ENCODE measurements at places on chromosomes 6 and 20. TPM values are rescaled to one million over a fixed set of nuclear protein-coding genes. Genes with fewer than 3 reads are reported as not detected.
A peak's percentile ranks its signal among the peaks of the same experiment; 100 is the strongest.

DNA sequence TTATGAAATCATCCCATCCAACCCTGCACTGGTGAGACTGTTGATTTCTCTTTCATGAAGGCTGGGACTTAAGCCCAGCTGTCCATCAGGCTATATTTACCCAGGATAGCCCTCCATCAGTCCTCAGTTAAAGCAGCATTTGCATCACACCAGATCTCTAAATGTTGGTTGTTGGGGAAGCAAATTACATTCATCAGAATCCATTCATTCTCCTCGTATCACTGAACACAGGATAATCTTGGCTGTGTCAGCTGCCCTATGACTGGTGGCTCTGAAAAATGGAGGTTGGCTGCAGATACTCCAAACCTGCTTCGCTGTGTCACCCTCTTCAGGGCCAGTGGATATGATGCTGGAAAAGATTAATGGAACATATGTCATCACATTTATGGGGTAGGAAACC, 718.3 kb downstream of the KIF16B start:
- H3K36me3 ChIP-seq, result no peaks in the 10 kb centered on the region
- H3K4me1 ChIP-seq, result no peaks in the 10 kb centered on the region
- no peaks in the 10 kb centered on the region for H3K27me3 ChIP-seq
- no peak overlapping the region for H3K27ac ChIP-seq
- no peak for DNase-seq
- no peak overlapping the region for H3K4me3 ChIP-seq

DNA sequence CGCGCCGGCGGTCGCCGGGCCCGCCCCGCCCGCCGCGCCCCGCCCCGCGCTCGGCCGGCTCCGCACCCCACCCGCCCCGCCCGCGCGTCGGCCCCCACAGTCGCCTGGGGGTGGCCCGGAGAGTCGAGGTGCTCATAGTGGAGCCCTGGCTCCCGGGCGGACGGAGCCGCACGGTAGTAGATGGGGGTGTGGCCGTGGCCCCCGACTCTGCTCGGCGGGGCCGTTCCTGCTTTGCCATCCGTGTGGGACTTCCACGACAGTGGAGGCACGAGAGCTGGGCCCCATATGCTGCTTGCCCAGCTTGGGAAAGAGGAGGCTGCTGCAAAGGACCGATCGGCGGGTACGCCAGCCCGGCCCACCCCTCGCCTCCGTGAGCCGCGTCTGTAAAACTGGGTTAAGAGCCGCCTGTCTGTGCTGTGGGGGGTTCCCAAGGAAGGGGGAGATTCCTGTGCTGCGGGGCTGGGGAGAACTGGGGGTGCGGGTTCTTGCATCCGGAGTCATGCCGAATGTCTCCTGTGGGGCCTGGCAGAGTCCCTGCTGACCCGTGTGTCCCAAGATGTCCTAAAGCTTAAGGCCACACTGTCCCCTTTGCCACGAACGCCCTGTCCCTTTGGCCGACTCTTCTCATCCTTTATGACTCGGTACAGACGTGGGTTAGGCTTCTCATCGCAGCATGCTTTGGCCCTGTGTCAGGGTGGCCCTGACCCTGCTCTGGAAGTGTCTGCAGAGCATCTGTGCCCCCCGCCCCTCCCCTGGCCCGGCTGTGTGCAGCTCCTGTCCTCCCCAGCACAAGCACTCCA, at the start of gene OPRL1:
Gene OPRL1, plus strand, starts transcription at position 70 of the 800 bp plus-strand sequence. CDS start 12,639 bp downstream, outside the sequence.
- H3K4me1 ChIP-seq, result peaks cover 39% of the 10 kb centered on the region
- DNase-seq, result no peak
- H3K27ac ChIP-seq, result peak within 1 kb of the TSS; percentile 41

GRCh38 chr6:10403385-10404106, 11.3 kb downstream of the TFAP2A start:
- no peak for DNase-seq
- peaks cover 4% of the 10 kb centered on the region for H3K27me3 ChIP-seq
- H3K4me3 ChIP-seq, result peak overlapping the region; percentile 46
- no peak overlapping the region for H3K27ac ChIP-seq

DNA sequence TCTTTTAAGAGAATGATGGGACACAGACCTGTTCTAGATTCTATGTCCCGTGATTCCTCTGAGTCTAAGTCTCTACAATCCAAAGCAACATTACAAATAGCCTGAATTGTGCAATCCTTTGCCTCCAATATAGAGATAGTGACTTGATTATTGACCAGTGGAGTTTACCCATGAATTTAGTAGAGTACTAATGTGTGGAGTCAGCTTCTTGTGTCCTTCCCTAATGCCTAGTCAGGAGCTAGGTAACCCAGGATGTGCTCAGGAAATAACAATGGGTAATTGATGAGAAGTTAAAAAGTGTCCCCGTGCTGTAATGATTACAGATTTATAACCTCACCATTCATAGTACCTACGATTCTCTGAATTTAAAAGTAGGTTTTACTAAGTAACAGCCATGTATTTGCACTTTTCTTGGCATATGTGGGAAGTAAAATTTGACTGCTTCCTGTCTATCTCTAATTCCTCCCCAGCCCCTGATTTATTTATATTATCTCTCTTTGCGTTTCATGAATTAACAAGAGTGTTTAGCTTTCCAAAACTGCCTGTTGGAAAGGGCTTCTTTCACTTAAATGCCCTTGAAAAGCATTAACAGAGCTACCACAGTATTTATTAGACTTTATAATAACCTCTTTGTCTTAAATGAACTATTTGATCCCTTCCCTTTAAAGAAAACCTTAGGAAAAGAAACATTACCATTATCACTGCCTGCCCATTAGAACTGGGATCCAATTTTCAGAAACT, 30.5 kb downstream of the NEDD9 start:
- no peaks in the 10 kb centered on the region for H3K27me3 ChIP-seq
- H3K27ac ChIP-seq, result peak overlapping the region; percentile 55
- no peak for DNase-seq
- no peak overlapping the region for H3K4me3 ChIP-seq

- no peaks in the 10 kb centered on the region for H3K36me3 ChIP-seq
- no peak for DNase-seq
These were observed 65.3 kb downstream of the BMP2 start for GRCh38 chr20:6832811-6833210.

DNA sequence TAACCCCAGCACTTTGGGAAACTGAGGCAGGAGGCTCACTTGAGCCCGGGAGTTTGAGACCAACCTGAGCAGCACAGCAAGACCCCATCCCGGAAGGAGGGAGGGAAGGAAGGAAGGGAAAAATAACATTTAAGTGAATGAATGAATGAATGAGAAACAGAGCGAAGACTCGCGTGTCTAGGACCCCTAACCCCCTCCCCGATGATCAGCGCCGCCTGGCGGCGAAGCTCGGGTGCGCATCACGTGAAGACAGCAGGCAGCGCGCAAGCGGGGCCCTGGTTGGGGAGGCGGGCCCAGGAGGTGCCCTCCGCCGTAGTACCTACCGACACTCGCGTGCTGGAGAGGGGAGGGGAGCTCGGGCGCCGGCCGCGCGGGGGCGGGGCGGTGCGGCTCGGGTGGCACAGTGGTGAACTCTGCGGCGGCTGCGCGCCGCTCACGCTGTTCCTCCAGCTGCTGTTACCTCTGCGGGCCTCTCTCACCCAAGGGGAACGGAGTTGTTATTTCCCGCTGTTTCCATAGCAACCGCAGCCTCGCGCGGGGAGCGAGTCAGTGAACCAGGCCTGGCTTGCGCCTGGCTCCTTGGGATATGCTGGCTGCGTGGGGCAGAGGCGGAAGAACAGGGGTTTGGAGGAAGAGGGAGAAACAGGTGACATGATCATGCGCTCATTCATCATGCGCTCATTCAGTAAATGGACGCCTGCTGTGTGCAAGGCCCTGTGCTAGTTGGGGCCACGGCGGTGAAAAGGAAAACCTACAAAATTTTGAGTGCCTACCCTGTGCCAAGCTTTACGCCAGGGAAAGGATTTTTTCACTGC, 2.0 kb upstream of the DCDC2 start:
- DNase-seq, result peak; percentile 95
- H3K27ac ChIP-seq, result peak overlapping the region; percentile 76
- H3K36me3 ChIP-seq, result no peaks in the 10 kb centered on the region
- H3K4me1 ChIP-seq, result peaks cover 6% of the 10 kb centered on the region
- peak overlapping the region; percentile 14 for H3K4me3 ChIP-seq

The HLA-DOB gene
- 1.3 TPM for total RNA-seq

DNA sequence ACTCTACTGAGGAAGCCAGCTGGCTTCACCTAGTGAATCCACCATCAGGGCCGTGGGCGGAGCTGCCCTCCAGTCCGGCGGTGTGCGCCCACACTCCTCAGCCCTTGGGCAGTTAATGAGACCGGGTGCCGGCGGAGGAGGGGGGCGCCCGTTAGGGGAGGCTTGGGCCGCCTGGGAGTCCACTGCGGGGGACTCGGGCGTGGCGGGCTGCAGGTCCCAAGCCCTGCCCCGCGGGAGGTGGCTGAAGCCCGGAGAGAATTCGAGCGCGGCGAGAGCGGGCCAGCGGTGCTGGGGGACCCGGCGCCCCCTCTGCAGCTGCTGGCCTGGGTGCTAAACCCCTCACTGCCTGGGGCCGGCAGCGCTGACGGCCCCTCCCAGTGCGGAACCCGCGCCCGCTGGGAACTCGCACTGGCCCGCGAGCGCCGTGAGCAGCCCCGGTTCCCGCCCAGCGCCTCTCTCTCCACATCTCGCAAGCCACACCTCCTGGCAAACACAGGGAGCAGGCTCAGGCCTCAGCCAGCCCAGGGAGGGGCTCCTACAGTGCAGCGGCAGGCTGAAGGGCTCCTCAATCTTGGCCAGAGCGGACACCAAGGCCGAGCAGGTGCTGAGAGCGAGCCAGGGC, 38.4 kb upstream of the GCNT2 start:
- H3K36me3 ChIP-seq, result no peaks in the 10 kb centered on the region
- DNase-seq, result no peak
- H3K4me1 ChIP-seq, result no peaks in the 10 kb centered on the region
- no peak overlapping the region for H3K4me3 ChIP-seq
- H3K27me3 ChIP-seq, result no peaks in the 10 kb centered on the region

DNA sequence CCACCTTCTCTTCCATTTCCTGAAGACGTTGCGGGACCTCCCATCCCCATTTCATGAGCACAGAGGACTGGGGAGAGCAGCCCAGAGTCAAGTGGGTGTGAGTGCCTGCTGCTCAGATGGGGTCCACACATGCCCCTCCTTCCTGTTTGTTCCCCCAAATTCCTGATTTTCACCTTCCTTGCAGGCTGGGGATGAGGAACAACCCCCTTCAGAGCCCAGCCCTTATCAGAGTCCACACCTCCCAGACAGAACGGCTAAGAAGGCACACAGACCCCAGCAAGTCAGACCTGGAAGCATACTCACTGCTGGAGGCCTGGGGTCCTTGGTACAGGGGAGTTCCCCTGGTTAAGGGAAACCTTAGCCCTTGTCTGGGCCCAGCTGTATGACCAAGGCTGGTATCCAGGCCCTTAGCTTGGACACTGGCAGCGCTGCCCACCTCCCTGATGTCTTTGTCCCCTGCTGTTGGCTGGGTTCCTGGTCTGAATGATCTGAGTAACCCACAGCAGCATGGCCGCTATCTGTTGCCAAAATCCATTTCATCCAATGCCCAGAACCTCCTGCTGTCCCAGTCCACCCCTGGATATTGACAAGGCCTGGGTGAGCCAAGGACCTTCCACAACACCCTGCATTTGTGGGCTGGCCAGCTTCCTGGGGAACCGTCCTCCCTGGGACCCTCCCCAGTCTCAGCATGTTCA, 230.9 kb downstream of the SYNDIG1 start:
- H3K36me3 ChIP-seq, result no peaks in the 10 kb centered on the region
- H3K27ac ChIP-seq, result no peak overlapping the region
- no peaks in the 10 kb centered on the region for H3K27me3 ChIP-seq
- H3K4me1 ChIP-seq, result peaks cover 2% of the 10 kb centered on the region
- no peak for DNase-seq

- no peaks in the 10 kb centered on the region for H3K36me3 ChIP-seq
- no peaks in the 10 kb centered on the region for H3K27me3 ChIP-seq
- no peaks in the 10 kb centered on the region for H3K4me1 ChIP-seq
These were observed 214.0 kb upstream of the EXOC2 start for GRCh38 chr6:906920-907319.

GRCh38 chr6:119856136-119856535, 506.6 kb upstream of the MAN1A1 start:
- DNase-seq, result no peak
- no peak overlapping the region for H3K27ac ChIP-seq
- no peaks in the 10 kb centered on the region for H3K27me3 ChIP-seq
- H3K4me1 ChIP-seq, result no peaks in the 10 kb centered on the region
- H3K4me3 ChIP-seq, result no peak overlapping the region

DNA sequence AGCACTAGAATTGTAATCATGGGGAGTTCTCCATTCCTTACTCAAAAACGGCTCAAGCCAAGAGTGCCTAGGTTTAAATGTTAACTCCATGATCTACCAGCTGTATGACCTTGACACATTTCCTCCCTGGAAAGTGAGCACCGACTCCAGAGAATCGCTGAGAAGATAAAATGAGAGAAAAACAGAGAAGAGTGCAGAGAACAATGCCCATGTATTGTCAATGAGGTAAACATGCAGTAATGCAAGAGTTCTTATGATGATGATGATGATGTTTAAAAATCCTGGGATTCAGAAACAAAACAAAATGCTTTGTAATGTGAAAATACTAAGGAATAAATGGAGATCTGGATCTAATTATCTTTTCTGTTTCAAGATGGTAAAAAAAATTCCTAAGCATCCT, 64.8 kb upstream of the BEND6 start:
- DNase-seq, result no peak
- no peaks in the 10 kb centered on the region for H3K4me1 ChIP-seq
- H3K4me3 ChIP-seq, result no peak overlapping the region
- H3K36me3 ChIP-seq, result no peaks in the 10 kb centered on the region

The ZSCAN23 gene
- total RNA-seq, result 8.2 TPM

The B3GAT2 gene
- total RNA-seq, result not detected

DNA sequence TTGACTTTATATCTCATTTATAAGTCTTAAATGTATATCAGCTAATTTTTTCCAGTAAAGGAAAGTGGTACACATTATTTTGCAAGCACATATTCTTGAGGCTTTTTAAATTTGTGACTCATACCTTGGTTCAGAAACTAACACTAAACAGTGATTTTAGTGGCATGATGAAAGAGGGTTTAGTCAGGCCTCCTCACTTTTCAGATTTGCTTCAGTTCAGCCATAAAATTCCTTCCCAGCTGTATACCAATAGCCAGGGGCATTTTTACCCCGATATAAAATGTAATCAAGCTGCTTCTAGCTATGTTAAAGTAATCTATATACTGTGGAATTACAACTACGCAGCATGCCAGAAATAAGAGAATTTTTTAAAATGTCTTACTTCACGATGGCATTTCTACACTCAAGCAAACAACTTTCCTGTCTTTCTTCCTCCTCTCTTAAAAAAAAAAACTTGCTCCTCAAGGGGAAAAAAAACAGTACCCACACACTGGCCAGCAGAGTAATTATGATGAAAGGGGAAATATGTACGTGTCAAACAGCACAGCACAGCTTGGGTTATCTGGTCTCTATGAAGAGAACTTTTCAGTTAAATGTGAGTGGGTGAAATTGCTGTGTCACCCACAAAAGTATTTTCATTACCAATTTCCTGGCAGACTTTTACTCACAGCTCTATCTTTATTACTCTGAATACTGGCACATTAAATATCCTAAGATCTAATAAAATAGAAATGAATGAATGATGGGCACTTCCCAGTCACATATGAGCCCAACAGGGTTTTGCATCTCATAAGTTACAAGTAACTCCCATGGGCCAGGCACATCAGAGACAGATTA, 244.8 kb upstream of the TENT5A start:
- H3K27me3 ChIP-seq, result no peaks in the 10 kb centered on the region
- no peak for DNase-seq
- no peak overlapping the region for H3K27ac ChIP-seq
- H3K4me3 ChIP-seq, result no peak overlapping the region

The PREP gene
- 21.7 TPM for total RNA-seq

GRCh38 chr6:3843379-3844096, 5.6 kb upstream of the FAM50B start:
- no peaks in the 10 kb centered on the region for H3K4me1 ChIP-seq
- no peak for DNase-seq
- no peaks in the 10 kb centered on the region for H3K27me3 ChIP-seq

- DNase-seq, result no peak
- no peak overlapping the region for H3K27ac ChIP-seq
- no peak overlapping the region for H3K4me3 ChIP-seq
- no peaks in the 10 kb centered on the region for H3K4me1 ChIP-seq
These were observed 98.1 kb downstream of the SLC24A3 start for GRCh38 chr20:19310541-19310940.
